ENCODE measurements at places on chromosomes 2 and 18.

- no peak for DNase-seq
- no peaks in the 10 kb centered on the region for H3K27me3 ChIP-seq
- no peaks in the 10 kb centered on the region for H3K4me1 ChIP-seq
These were observed 87.9 kb downstream of the OSBPL6 start for GRCh38 chr2:178282075-178282815.

GRCh38 chr2:52658598-52658997, 1109.0 kb upstream of the CHAC2 start:
- no peaks in the 10 kb centered on the region for H3K36me3 ChIP-seq
- DNase-seq, result no peak
- no peak overlapping the region for H3K4me3 ChIP-seq
- no peaks in the 10 kb centered on the region for H3K4me1 ChIP-seq
- no peaks in the 10 kb centered on the region for H3K27me3 ChIP-seq
- H3K27ac ChIP-seq, result no peak overlapping the region

- no peaks in the 10 kb centered on the region for H3K27me3 ChIP-seq
- no peak overlapping the region for H3K4me3 ChIP-seq
- DNase-seq, result no peak
These were observed 58.4 kb upstream of the GALR1 start for GRCh38 chr18:77191071-77191751.

- no peak overlapping the region for H3K27ac ChIP-seq
- no peak overlapping the region for H3K4me3 ChIP-seq
- H3K4me1 ChIP-seq, result peaks cover 2% of the 10 kb centered on the region
These were observed 15.0 kb upstream of the CYP1B1 start for GRCh38 chr2:38090928-38091327.

- DNase-seq, result no peak
- H3K27ac ChIP-seq, result no peak overlapping the region
- H3K4me3 ChIP-seq, result no peak overlapping the region
These were observed 11.0 kb upstream of the ANKRD29 start for GRCh38 chr18:23673725-23674124.

DNA sequence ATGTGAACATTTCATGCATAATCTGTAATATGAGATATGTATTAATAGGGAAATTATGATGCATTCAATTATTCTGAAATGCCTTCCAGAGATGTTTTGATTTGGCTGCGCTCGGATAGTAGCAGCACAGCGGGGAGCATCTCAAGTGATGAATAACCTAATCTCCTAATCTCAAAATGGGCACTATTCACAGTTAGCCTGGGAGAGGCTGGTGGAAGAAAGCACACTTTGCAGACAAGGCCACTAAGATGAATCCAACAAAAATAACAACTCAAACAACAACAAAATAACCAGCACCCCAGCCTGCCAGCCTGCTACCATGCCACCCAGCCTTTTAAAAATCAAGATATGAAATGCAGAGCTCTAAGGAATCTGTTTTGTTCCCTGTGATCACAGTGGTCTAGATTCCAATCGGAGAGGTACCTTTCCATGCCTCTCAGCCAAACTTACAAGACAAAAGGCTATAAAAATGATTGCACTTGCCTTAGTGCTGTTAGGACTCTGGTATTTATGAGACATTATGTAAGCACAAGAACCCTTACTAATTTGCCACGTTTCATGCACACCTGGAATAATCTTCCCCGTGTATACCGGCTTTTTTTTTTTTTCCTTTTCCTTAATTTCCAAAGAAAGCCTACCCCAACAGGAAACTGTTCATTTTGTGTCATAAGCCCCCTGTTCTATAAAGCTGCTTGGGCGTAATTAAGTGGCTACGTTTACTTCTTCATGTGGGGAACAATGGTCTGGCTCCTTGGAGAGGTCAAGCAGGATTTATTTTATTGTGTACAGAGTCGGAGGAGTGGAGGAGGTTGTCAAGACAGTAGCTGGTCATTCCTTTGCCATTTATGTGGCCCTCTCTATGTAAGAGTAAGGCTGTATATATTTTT, 526.9 kb upstream of the FANCL start:
- no peak for DNase-seq
- H3K4me1 ChIP-seq, result no peaks in the 10 kb centered on the region
- H3K36me3 ChIP-seq, result no peaks in the 10 kb centered on the region
- H3K27ac ChIP-seq, result no peak overlapping the region
- no peak overlapping the region for H3K4me3 ChIP-seq

DNA sequence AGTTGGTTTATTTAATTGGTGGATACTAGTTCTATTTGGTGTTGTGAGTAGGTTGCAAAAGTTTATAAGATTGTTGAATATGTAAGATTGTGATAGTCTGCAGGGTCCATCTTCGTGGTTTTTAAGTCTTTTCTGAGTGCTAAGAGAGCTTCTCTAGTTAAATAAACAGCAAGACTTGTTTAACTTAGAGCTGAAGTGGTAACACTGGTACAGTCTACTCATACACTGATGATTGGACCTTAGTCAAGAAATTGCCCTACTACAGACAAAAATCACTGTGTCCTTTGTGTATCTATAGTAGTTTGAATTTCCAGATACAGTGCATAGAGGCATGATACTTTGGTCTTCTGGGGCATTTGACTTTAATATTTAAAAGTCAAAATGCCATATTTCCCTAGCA, 94.6 kb downstream of the PHLPP1 start:
- H3K27ac ChIP-seq, result no peak overlapping the region
- H3K4me3 ChIP-seq, result no peak overlapping the region
- no peak for DNase-seq
- no peaks in the 10 kb centered on the region for H3K36me3 ChIP-seq
- H3K4me1 ChIP-seq, result no peaks in the 10 kb centered on the region

DNA sequence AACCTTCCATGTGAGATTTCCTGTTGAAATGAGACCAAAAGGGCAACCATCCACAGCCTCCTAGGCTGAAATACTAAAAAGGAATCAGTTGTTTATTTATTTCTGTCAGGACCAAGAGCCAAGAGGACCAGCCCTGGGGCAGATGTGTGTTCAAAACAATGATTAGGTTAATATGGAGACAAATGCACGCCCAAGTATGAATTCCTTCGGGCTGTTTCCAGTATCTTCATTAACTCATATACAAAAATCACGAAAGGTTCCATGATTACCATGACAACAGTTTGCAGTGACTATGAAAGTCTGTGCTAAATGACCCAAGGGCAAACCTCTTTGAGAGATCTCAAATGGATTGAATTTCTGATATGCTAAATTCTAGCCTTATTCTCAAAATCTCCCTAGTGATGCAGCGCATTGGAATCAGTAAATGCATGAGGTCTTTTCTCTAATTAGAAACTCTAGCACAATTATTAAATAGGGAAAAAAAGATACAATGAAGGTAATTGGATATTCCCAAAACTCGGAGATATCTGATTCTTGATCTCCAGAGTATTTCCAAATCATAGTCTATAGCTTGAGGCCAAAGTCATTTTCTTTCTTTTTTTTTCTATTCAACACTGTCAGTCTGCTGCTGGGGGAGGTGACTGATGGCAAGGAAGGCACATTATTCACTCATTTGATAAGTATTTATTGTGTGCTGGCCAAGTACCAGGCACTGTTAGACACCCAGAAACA, 35.6 kb downstream of the VIT start:
- no peaks in the 10 kb centered on the region for H3K27me3 ChIP-seq
- no peak for DNase-seq
- H3K4me1 ChIP-seq, result no peaks in the 10 kb centered on the region
- no peak overlapping the region for H3K4me3 ChIP-seq
- no peaks in the 10 kb centered on the region for H3K36me3 ChIP-seq

- H3K4me3 ChIP-seq, result no peak overlapping the region
- H3K27ac ChIP-seq, result no peak overlapping the region
- H3K27me3 ChIP-seq, result no peaks in the 10 kb centered on the region
- H3K4me1 ChIP-seq, result no peaks in the 10 kb centered on the region
- no peaks in the 10 kb centered on the region for H3K36me3 ChIP-seq
These were observed 401.8 kb downstream of the GALR1 start for GRCh38 chr18:77651441-77651840.

GRCh38 chr2:24948506-24948905, 23.2 kb downstream of the DNAJC27 start:
- H3K4me1 ChIP-seq, result no peaks in the 10 kb centered on the region
- H3K36me3 ChIP-seq, result peaks cover 3% of the 10 kb centered on the region
- DNase-seq, result no peak

DNA sequence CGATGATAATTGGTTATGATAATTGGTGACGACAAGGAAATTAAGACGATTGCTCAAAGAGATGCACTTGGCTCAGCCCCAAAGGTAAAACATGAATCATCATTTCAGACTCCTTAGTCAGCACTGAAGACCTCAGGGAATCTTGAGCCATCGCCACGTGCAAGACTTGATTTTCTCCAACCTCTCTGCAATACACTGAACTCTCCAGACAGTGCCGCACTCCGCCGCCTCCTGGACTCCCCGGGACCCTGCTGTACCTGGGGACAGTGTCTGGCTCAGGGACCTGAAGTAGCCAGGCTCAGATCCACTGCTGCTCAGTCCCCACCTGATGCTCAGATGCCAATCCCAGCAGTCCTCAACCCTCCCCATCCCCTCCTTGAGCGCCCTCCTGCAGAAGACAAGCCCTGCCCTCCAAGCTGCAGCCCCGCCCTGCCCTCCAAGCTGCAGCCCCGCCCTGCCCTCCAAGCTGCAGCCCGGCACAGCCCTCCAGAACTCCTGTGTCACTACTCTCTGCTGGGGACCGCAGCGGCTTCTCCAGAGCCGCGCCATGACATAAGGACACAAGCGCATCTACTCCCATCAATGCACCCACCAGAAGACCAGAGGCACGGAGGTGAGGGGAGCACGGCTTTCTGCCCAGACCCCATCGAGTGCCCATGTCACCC, 1.1 kb downstream of the TMEM18 start:
- H3K27ac ChIP-seq, result no peak overlapping the region
- no peaks in the 10 kb centered on the region for H3K36me3 ChIP-seq
- H3K27me3 ChIP-seq, result no peaks in the 10 kb centered on the region
- H3K4me3 ChIP-seq, result no peak overlapping the region
- no peaks in the 10 kb centered on the region for H3K4me1 ChIP-seq

GRCh38 chr2:217740178-217740577, 262.6 kb downstream of the TNS1 start:
- H3K27ac ChIP-seq, result peak overlapping the region; percentile 54
- no peak overlapping the region for H3K4me3 ChIP-seq
- H3K36me3 ChIP-seq, result no peaks in the 10 kb centered on the region
- H3K27me3 ChIP-seq, result no peaks in the 10 kb centered on the region

DNA sequence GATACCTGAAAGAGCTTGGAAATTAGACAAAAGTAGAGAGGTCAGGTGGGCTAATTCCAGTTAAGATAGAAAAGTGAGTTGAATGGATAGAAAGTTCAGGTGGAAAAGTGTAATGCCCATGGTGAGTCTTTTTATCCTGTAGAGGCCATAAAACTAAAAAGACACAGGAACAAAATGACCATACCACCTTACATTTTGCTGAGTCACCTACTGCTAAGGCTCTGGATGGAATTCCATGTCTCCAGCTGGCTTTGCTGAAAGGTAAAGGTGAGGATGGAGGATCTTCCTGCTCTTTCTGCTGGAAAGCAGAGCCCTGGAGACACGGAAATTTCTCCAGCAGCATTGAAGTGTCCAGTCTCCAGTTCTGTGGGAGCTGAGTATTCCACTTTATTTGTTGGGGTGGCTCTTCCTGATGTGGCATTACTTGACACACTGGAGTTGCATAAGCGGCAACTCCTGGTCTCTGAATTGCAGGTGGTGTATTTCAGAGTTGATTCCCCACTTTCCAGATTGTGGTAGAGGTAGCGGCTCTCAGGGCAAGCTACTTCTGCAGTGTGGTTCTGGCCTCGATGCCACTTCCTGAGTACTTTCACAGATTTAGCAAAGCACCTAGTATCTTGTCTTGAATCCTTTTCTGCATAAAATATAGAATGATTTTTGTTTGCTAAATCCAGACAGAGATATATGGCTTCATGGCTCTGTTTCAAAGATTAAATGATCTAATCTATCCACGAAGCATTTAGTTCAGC, 10.7 kb downstream of the IL1RL2 start:
- H3K4me1 ChIP-seq, result no peaks in the 10 kb centered on the region
- DNase-seq, result no peak
- H3K36me3 ChIP-seq, result no peaks in the 10 kb centered on the region
- H3K27ac ChIP-seq, result no peak overlapping the region
- no peaks in the 10 kb centered on the region for H3K27me3 ChIP-seq

DNA sequence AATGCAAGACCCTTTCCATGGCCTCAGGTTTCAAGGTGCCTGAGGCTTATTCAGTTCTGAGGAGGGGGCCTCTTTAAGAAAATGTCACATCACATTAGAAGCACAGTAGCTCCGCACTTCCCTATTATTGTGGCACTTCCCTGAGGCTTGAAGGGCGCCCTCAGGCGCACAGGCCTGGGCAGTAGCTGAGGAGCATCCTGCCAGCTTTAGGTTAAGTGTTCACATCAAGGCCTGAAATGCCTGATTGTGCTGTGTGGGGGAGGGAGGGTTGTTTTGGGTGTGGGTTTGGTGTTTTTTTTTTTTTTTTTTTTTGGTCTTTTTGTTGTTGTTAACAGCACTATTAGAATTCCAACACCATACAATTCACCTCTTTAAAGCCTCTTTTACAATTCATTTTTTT, 107.9 kb downstream of the CABLES1 start:
- no peak for DNase-seq
- no peak overlapping the region for H3K27ac ChIP-seq
- no peaks in the 10 kb centered on the region for H3K27me3 ChIP-seq
- H3K4me3 ChIP-seq, result no peak overlapping the region
- no peaks in the 10 kb centered on the region for H3K4me1 ChIP-seq
- H3K36me3 ChIP-seq, result peaks cover 9% of the 10 kb centered on the region

DNA sequence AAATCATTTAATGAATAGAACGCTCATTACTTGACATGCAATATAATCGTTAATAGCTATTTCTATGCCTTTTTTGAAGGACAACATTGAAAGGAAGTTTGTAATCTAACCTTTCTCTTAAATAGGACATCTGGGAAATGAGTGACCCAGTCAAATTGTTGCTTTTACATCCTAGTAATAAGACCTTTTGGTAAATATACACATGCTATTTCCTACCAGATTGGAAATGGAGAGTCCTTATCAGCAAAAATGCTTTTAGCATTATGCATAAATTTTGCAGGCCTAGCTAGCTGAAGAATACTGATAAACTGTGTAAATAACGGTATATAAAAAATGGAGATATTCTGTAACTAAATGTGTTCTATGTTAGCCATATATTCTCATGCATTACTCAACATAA, 567.3 kb upstream of the DSEL start:
- no peak overlapping the region for H3K4me3 ChIP-seq
- H3K4me1 ChIP-seq, result no peaks in the 10 kb centered on the region
- H3K36me3 ChIP-seq, result no peaks in the 10 kb centered on the region
- H3K27ac ChIP-seq, result no peak overlapping the region
- DNase-seq, result no peak
